ENCODE measurements at places on chromosomes 7 and 10.
A peak's percentile ranks its signal among the peaks of the same experiment; 100 is the strongest.

GRCh38 chr7:7521259-7521658 lies 14.4 kb downstream of the COL28A1 start:
- no peak for DNase-seq

DNA sequence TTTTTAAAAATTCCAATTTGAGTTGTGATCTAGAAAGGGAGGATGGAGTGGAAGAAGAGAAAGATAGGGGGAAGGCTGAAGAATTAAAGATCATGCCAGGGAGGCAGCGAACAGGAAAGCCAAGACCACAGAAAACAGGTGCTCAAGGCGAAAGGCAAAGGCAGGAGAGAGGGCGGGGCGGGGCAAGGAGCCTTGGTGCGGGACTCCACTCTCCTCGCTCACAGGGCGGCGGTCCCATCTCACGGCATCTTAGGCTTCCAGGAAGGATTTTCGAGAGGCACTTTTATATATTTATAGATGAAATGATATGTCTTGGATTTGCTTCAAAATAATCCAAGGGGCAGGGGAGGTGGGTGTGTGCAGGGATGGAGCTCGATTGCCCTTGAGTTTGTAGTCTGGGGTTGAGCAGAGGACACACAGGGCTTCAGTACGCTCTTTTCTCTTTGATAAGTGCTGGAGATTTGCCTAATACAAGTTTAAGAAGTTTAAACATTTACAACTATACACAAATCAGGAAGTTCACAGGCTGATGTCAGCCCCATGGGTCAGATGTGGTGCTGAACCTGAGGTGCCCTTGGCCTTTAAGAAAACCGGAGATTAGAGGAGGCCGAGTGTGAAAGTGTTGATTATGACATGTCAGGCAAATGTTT lies 161.1 kb downstream of the PRKAG2 start:
- no peak for DNase-seq

DNA sequence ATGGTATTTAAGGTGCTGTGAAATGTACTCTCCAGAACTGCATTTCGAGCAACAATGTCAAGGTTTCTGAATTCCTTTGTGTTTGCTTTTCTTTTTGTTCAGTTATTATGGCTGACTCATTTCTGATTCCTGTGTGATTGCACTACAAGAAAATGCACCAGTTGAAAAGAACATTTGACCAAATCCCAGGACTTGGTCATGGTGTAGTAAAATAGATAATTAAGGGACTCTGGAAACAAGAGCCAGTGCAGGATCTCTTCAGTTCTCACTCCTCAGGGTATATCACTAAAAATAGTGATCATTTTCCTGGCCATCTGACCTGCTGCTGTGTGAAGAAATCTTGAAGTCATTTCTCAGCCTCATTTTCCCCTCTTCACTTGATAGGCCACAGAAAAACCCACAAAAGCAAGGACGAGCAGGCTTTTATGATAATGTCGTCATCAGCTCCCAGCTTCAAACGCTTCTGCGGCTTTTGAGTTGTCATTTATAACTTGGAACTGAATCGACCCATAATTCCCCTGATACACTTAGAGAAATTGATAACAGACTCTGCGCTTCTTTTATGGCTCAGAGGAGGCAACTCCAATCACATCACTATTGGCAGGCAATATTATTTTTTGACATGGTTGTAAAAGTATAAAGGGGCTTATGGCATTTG lies 274.7 kb downstream of the HDAC9 start:
- DNase-seq: peak; percentile 60

DNA sequence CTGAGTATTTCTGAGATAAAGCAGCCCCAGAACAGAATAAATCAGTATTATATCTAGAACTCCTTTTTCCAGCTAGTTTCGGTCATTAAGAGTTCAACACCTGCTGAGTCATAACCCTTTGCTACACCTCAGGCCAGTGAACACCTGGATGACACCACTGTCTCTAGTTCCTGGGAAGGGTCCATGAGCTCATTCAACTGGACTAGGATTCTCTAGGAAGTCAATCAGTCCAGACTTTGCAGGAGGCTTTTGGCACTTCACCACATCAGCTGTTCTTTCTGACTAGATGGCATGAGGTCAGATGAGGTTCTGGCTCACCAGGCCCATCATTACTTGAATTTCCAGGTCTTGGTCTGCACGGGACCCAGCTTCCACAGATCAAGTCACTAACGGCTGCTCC lies 11.7 kb downstream of the SLC39A12 start:
- DNase-seq: no peak

GRCh38 chr10:114678820-114679219 lies 20.7 kb upstream of the ABLIM1 start:
- DNase-seq: no peak

DNA sequence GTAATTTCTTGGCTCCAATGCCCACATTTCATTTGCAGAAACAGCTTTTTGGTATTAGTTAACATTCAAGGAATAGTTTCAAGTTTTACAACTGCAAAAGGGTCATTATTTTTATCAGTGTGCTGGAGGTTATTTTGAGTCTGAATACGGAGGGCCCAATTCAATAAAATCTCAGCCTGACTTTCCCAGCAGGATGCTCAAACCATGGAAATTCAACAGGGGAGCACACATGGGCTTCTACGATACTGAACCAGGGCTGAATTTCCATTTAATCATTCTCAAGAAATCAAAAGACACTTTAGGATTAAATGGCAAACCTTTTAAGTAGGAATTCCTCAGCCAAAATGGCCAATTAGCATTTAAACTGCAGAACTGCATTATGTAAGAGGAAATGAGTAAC lies 700.9 kb upstream of the ANKRD30A start:
- no peak for DNase-seq

DNA sequence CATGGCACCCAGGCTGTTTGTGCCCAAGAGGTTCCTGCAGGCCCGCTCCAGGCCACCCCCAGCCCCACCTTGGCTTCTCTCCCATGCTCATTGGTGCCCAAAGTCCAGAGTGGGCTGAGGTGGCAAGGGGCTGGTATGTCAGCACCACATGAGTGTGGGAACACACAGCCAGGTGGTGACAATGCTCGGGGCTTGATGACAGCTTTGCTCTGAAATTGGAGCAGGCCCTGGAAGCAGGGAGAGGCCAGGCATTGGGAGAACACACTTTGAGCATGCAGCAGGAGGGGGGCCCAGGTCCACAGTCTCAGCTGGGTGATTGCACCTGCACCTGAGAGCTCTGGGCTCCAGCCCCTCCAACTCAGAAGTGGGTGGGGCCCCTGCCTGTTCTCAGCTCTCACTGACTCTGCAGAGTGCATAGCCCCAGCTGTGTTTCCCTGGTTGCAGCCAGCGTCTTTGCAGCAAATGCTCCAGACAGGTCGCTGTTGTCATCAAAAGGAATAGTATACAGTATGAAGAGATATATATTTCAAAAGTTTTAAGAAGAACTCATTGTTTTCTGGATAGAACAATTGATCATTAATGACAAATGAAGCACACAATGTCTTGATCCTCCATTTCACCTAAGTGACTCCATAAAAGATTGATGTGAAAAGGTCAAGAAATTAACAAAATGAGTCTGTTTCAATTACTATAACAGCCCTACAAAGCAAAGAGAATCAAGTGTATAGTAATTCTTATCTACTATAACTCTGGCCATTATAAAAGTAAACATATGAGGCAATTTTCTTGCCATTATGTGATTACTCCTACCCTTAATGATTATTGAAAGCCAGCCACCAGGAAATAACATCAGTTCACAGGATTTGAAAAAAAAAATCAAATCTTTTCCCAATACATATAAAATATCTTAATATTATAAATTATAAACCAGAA lies 848.1 kb downstream of the PCDH15 start:
- no peak for DNase-seq

All from fibroblast of skin of left biceps (primary cell).